Left lung (tissue), 14 donors: ENCODE measurements at places on chromosomes 1 and 21.

DNA sequence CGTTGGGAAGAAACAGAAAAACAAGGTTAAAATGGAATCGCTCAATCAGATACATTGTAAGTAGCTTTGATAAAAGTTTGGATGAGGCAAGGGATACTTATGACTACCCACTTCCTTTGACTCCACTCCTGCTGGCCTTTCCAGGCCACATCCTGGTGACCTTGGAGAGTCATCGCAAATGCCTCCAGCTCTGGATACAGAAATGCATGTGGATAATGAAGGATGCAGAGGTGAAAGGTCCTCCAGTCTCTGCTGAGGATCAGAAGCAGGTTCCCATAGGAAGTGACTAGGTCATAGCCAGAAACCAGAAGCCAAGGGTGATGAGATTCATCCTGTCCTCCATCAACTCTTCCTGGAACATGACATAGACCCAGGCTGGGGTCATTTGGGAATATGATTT, 6.2 kb upstream of the CAMK1G start:
- DNase-seq, result no peak

DNA sequence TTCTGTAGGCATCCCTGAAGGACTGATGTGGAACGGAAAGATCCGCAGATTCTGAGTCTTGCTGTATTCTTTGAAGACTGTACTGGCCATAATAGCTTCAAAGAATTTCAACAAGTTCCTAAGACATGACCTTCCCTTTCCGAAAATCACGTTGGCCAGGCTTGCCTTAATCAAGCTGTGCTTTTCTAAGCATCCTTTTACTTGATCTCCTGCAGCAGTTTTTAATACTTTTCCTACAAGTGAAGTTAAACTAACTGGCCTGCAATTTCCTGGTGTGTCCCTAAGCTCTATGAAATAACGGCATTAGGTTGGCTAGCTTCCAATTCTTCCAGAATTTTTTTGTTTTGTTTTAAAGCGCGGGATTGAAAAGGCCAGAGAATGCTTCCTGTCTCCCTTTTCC, 40.3 kb downstream of the SPAG17 start:
- DNase-seq, result no peak

- DNase-seq, result no peak
Measured at GRCh38 chr1:40847023-40847745, 15.0 kb downstream of the CITED4 start.

DNA sequence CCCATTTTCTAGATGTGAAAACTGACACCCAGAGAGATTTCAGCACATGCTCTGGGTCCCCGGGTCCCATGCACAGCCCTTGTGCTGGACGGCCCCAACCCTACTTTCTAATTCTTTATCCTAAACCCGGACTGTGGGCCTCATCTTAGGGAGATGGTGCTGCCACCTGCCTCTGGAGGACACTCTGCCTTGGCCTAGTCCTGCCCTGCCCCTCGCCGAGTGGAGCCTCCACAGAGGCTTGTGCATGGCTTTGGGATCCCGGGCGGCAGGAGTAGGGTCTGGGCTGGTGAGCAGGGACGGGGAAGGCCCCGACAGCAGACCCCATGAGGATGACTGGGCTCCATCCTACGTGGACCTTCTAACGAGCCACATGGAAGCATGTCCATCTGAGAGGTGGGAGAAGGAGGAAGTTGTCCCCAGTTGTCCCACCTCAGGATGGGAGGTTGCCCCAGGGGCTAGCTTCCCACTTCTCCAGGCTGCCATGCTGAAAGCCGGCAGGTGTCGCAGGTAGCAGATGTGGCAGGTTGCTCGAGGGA, 12.4 kb downstream of the MX2 start:
- no peak for DNase-seq

- no peak for DNase-seq
Measured at GRCh38 chr1:36793452-36793851, 240.9 kb downstream of the GRIK3 start.

GRCh38 chr1:233368106-233368788, 40.7 kb downstream of the MAP3K21 start:
- DNase-seq, result no peak

GRCh38 chr1:217137210-217137881, 414.1 kb upstream of the ESRRG start:
- no peak for DNase-seq

- no peak for DNase-seq
Measured at GRCh38 chr1:91173346-91173890, 151.6 kb upstream of the ZNF644 start.

- DNase-seq, result no peak
Measured at GRCh38 chr1:160367516-160367900, 637 bp downstream of the NHLH1 start.

- no peak for DNase-seq
Measured at GRCh38 chr1:20029178-20029912, 40.6 kb upstream of the PLA2G5 start.

DNA sequence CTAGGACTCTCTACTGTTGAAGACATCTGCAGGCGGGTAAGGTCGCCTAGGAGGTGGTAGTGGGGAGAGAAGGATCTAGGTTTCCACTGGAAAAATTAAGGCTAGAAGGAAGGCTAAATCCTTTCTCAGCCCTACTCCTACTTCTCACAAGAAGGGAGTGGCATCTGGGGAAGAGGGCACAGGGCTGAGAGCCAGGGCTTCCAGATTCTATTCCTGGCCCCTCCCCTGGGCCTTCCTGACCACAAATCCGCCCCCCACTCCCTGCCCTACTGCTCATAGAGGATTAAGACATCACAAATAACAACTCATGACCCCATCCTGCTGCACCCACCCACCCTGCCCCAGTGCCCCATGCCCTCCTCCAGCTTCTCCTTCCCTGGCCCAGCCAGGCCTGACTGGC, 2.5 kb downstream of the PHLDA3 start:
- DNase-seq, result peak; percentile 80

- no peak for DNase-seq
Measured at GRCh38 chr1:211237579-211237978, 21.6 kb upstream of the RCOR3 start.

GRCh38 chr1:92441316-92441696, 45.4 kb downstream of the GFI1 start:
- no peak for DNase-seq

DNA sequence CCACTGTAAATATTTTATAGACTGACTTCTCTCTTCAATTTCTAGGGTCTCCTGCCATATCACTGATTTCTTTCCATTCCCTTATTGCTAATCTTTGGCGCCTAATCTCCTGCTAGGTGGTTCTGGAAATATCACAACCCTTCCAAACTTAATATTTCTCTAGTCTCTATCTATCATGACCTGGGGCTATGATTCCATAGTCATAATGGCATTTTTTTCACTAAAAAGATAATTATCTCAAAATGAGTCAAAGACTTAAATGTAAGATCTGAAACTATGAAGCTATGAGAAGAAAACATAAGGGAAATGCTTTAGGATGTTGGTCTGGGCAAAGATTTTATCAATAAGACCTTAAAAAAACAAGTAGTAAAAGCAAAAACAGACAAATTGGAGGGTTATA, 74.2 kb downstream of the LEPR start:
- no peak for DNase-seq

DNA sequence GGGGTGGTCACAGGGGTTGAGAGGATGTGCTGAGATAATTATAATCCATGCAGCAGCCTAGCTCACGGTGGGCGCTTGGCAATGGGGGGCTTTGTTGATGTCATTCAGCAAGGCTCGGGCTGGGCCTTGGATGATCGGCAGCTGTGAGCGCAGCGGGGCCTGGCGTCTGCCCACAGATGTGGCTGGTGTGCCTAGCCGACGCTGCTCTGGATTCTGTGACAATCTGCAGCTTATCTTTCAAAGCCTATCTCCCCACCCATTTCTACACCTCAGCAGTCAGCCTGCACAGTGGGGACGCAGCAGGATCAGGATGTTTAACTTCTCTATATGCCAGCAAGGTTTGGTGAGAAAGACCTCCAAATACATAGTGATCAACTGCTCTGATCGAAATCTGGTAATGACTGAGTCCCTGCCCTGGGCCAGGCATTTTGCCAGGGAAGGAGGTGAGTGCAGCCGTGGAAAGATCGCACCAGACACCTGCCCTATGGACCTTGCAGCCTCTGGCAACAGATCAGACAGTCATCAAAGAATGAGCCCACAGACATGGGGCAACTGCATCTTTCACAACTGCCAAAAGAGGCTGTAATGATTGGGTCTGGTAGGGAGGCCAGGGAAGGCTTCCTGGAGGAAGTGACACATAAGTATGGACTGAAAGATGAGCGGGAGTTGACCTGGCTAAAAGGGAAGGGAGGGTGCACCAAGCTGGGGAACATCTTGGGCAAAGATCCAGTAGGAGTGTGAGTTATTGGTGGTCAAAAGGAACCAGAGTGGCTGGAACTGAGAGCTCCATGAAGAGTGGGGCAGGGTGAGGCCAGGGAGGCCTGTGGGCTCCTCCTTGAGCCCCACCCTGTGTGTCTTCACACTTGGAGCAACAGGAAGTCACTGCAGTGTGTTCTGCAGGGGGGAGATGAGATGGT, 35.3 kb downstream of the EPHB2 start:
- no peak for DNase-seq

GRCh38 chr1:55929652-55930051, 649.7 kb downstream of the PLPP3 start:
- DNase-seq, result no peak

- DNase-seq, result no peak
Measured at GRCh38 chr1:107941123-107941522, 23.9 kb downstream of the VAV3 start.

DNA sequence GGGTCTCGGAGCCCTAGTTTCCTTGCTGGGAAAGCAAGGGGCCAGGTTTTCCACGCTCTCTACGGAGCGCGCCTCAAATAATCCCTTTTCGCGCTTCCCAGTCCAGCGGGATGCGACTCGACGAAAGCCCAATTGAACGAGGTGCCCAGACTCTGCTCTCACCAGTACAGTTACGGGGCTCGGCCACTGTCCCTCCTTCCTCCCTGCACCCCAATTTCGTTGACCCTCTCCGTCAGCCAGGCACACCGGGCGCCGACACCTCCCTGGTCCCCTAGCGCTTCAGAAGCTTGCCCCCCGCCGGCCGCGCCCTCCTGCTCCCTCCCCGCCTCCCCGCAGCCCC, 389 bp downstream of the SEMA6C start:
- DNase-seq, result peak; percentile 29

GRCh38 chr1:10957133-10957532, 55.3 kb upstream of the TARDBP start:
- no peak for DNase-seq

GRCh38 chr1:210553711-210554110, 225.0 kb downstream of the HHAT start:
- no peak for DNase-seq

GRCh38 chr1:230322421-230322756, 103.7 kb downstream of the PGBD5 start:
- no peak for DNase-seq

DNA sequence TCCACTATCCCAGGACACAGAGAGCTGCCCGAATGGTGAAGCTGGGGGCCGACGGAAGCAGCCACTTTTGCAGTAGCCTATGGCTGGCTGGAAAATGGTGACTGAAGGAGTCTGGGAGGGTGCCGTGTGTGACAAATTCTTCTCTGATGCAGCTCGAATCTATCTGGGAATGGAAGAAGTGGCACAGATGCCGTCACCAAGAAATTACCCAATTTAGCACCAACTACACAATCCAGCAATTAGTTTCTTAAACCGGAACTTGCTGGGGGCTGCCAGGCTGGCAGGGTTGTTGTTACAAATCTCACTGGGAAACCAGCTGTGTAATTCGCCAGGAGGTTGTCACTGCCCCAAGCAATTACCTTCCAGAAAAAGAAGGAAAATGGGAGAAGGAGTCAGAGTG, 18.0 kb downstream of the DLGAP3 start:
- no peak for DNase-seq

DNA sequence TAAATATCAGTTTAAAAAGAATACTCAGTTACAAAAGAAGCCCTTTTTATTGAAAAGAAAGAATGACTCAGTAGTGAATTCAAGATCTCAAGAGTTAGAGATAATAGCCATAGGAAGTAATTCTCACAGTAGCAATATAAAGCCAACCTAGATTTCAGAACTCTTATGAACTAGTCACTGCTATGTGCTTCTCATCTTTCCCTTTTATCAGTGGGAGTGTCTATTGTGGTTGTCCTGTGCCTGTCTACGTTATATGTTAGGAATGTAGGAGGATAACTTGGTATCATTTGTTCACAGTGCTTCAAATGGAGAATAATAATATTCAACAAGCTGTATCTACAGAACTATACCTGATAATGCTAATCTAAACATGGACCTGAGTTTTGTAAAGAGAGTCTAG, 73.1 kb upstream of the RGS21 start:
- DNase-seq, result no peak

DNA sequence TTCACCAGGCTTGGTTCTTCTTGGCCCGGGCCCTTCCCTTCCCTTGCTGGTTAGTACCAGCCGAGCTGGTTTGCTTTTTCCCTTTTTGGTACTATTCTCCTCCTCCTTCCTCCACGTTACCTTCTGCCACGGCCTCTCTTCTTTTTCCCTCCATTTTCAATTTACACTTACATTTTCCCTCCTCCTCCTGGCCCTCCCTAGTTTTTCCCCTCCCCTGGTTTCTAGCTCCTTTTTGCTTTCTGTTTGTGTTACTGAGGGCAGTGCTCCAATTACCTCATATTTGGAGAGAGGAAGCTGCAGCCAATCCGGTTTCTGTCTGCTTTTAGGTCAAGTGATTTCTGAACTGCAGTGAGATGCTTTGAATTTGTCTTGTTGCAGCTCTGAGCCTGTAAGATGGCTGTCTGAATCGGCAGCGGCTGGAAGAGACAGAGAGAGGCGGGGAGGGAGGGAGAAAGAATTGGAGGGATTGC, 63.7 kb downstream of the MACF1 start:
- no peak for DNase-seq

GRCh38 chr1:66725885-66726665, 26.2 kb upstream of the DYNLT5 start:
- DNase-seq, result peak; percentile 75

DNA sequence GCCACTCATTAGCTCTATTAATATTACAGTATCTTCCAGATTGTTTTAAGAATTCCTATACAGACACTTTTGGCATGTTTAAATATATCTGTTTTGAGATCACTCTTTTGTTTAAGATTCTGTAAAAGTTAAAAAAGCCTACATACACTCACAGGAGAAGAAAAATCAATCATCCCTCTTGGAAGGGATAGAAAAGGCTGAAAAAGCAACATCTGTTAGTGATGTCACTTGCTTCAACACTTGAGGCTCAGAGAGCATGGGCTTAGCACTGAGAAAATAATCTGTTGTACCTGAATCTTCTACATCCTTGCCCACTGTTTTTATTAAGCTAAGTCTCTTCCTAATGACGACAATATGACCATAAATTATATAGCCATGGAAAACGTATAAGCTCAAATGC, 127.0 kb downstream of the ZP4 start:
- no peak for DNase-seq

DNA sequence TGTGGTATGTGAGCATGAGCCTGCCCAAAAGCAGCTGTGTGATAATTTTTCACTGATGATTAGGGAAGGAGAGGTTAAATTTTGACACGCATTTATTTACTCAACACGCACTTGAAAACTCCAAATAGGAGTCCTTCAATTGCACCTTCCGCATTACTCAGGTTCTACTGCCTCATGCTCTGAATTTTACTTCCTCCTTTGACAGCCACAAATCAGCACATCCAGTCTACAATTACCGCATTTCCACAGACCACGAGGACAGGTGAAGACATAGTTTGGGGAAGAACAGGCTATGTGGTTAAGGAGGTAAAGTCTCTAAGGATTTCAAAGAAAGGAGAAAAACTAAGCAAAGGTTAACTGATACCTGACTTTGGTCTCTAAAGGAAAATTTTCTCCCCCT, 2.6 kb downstream of the CAPN8 start:
- DNase-seq, result no peak

GRCh38 chr21:43574741-43575472, 84.4 kb downstream of the HSF2BP start:
- DNase-seq, result no peak
